ENCODE measurements at places on chromosomes 1 and 21. TPM values are rescaled to one million over a fixed set of nuclear protein-coding genes. Genes with fewer than 3 reads are reported as not detected.

Gene KCNQ4
- 3.4 TPM for total RNA-seq

DNA sequence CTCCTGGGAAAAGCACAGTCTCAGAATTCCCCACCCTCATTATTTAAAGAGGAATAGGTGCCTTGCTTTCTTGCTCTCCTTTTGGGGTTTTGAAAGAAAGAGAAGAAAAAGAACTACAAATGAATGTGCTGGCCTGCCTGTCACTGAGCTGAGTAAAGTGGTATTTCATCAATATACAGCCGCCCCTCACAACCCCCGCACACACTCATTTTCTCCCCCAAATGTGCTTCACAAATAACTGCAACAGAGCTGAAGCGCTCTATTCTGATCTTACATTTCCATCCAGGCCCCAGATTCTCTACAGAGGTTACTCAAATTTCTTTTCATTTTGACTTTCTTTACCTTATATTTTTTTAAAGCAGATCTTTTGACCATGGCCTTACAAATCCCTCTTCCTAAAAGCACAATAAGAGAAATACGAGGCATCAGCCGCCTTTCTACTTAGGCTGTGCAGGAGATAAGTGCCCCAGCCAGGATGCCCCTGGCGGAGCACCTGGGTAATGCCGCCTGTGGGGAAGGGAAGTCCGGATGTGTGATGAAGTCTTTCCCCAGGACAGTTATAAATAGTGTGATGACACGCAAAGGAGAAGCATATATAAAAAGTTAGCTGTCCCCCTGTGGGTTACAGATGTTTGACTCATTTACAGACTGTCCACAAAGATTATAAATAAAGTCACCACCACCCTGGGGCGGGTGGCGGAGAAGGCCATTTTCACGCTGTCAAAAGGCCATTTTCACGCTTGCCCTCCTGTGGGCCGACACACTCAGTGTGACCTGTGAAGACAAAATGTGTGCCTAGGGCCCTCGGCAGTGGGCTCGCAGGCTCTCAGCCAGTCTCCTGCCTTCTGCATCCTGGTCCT lies 6.5 kb downstream of the KCNN3 start:
- no peak for DNase-seq

GRCh38 chr1:28127617-28128257 lies 39.3 kb upstream of the EYA3 start:
- no peak for DNase-seq

Gene CLCNKB
- total RNA-seq = 1.6 TPM

- DNase-seq = no peak
Measured at GRCh38 chr1:196502437-196502836, 105.8 kb downstream of the KCNT2 start.

Gene LAMC1
- total RNA-seq = 172 TPM

DNA sequence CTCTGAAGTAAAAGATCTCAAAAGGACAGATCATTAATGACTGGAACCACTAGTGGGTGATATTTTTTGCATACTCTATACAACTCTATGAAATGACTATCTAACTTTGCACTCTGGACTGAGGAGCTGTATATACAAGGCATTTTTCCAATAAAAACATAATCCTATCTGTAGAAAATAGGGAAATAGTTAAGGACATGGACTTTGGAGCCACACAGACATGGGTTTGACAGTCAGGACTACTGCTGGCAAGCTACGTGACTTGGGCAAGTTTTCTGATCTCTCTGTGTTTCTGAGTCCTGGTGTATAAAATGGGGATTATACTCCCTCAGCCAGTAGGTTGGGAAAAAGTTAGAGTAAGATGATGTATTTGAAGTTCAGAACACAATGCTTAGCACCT lies 20.9 kb upstream of the HSD3B2 start:
- DNase-seq = no peak

Gene SEMA6C
- total RNA-seq = 9.9 TPM

Gene MDM4
- total RNA-seq = 21.0 TPM

DNA sequence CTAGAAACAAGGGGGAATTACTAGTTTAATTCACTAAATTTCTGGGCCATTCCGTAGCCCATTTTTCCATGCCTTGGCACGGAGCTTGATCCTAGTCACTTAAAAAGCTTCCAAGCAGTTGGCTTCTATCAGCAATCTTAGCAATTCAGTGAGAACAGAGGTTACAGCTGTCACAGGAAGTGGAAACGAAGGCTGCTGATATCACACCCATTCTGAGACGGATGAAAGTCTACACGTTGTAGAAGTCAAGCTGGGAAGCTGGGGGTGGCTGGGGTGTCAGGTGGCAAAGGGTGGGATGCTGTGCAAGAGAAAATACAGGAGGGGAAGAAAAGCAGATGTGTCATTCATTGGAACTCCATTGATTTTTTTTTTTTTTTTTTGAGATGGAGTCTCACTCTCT lies 11.8 kb upstream of the STMN1 start:
- DNase-seq = no peak

Gene IGFN1
- total RNA-seq = 0.54 TPM

DNA sequence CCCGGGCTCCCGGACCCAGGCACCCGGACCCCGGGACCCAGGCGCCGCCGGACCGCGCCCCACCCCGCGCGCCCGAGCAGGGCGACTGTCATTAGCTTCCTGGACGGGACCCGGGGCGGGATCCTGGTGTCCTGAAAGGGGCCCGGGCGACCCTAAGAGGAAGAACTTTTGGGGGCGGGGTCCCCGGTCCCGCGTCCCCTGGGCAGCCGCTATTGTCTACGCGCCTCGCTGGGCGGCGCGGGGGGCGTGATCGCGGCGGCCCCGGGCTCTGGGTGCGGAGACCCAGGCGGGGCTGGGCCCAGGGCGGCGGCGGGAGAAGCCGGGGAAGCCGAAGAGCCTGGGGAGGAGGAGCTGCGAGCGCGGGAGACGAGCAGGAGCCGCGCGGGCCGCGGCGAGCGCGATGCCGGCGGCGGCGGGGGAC lies 465 bp downstream of the HUNK start:
- DNase-seq = no peak

Gene ARTN
- total RNA-seq = 3.9 TPM

Gene LENEP
- not detected for total RNA-seq

- no peak for DNase-seq
Measured at GRCh38 chr1:88595355-88596002, 88.6 kb upstream of the PKN2 start.

GRCh38 chr1:202288177-202288576 lies 53.6 kb downstream of the UBE2T start:
- DNase-seq = no peak

Gene AGMAT
- 0.96 TPM for total RNA-seq

Data from kidney epithelial cell (primary cell).